ENCODE measurements at places on chromosomes 13 and 19.
A peak's percentile ranks its signal among the peaks of the same experiment; 100 is the strongest.

DNA sequence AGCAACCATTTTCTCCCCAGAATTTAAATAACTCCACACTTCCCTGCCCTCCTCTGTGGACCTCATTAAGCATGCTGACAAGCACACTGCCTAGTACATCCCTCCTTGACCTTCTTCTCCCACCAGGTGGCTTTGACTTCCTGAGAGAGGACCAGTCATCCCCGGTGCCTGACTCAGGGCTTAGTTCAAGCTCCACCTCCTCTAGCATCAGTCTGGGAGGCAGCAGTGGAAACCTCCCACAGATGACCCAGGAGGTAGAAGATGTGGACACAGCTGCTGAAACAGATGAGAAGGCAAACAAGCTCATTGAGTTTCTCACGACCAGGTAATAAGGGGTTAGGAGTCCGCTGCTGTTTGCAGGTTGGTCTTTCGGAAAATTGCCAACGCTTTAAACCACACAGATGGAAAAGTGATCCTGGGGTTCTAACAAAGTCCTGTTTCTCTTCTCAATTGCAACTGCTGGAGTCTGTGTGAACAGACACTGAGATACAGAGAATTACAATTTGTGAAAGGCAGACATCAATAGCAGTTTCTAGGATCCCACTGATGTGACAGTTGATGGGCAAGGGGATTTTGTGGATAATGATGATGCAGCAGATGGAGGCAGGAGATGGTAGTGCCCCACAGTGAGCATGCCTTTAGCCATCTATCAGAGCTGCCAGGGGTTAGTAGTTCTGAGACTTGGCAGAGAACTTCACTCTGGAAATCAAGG, 86.7 kb downstream of the ZAR1L start:
- peak; percentile 75 for DNase-seq

DNA sequence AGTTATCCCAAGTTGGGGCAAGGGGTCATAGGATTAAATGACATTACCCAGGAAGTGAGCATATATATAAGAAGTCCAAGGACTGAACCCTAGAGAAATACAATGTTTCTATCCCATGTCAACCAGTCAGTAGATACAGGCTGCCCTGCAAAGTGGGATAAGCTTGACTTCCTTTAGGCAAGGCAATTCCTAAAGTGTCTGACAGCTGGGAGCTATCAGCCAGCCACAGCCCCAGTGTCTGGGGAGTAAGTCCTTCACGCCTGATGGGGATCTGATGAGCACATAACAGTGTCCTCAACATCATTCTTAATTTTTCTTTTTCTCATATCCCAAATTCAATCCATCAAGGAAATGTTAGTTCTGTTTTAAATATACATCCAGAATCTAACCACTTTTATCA, 54.1 kb downstream of the DNAJC15 start:
- DNase-seq: no peak

- no peak for DNase-seq
These were observed 4.4 kb downstream of the CHMP2A start for GRCh38 chr19:58550362-58551122.

DNA sequence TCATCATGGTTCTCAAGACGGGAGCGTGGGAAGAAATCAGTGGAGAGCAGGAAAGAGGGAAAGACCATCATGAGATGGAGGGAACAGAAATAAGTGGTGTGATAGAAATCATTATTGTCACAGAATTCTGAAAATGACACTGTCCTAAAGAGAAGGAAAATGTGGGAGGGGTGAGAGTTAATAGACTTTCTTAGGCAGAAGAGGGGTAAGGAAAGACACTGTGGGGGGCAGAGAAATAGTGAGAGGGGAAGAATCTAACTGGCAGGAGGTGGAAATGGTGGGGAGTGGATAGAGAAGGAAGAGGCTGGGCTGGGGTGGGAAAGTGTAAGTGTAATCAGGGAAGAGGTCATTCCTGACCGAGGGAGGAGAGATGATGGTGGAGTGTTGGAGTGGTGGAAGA, 3.2 kb downstream of the PINLYP start:
- DNase-seq: no peak

- no peak for DNase-seq
These were observed 203.2 kb downstream of the TSHZ3 start for GRCh38 chr19:31146015-31146414.

- DNase-seq: peak; percentile 28
These were observed 5.3 kb upstream of the EPSTI1 start for GRCh38 chr13:42997381-42997780.

GRCh38 chr19:55486971-55487923, 989 bp upstream of the SSC5D start:
- peak; percentile 96 for DNase-seq

GRCh38 chr13:64723724-64724123, 2506.4 kb downstream of the PCDH9 start:
- peak; percentile 85 for DNase-seq

GRCh38 chr19:38287604-38288003, 16.4 kb upstream of the C19orf33 start:
- no peak for DNase-seq

DNA sequence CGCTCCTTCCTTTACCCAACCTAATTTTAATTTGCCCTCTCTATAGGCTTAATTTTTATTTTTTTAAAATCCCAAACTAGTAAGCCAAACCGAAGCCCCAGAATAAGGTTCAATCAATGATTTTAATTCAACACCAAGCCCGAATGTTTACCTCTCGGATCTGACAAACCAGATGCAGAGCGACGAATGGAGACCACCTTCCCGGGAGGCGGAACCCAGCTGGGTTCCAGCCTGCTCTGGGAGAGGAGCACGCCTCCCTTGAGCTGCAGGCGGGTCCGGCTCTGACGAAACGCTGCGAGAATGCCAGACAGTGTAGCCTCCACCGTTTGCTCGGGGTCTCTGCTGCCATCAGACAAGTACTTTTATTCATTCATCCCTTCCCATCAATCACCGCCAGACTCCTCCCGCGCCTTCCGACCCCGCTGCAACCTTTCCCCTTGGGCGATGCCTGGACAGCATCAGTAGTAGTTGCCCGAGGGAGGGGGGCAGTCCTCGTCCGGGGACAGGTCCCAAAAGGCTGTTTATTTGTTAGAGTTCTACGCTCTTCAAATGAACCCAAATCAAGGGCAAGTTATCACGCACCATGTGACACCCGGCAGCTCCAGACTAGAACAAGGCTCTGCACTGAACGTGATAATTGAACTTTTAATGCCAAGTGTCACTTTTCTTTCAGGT, 752 bp upstream of the EDNRB start:
- peak; percentile 29 for DNase-seq

- DNase-seq: no peak
These were observed 190.5 kb downstream of the NDFIP2 start for GRCh38 chr13:79671420-79671819.

GRCh38 chr13:99938635-99939034, 32.9 kb downstream of the ZIC5 start:
- no peak for DNase-seq
